ENCODE measurements at places on chromosomes 11 and 22. TPM values are rescaled to one million over a fixed set of nuclear protein-coding genes. Genes with fewer than 3 reads are reported as not detected.

GRCh38 chr11:78815831-78816230 lies 241.2 kb upstream of the NARS2 start:
- no peak for DNase-seq

- no peak for DNase-seq
Measured at GRCh38 chr11:73818846-73819245, 31.2 kb downstream of the MRPL48 start.

DNA sequence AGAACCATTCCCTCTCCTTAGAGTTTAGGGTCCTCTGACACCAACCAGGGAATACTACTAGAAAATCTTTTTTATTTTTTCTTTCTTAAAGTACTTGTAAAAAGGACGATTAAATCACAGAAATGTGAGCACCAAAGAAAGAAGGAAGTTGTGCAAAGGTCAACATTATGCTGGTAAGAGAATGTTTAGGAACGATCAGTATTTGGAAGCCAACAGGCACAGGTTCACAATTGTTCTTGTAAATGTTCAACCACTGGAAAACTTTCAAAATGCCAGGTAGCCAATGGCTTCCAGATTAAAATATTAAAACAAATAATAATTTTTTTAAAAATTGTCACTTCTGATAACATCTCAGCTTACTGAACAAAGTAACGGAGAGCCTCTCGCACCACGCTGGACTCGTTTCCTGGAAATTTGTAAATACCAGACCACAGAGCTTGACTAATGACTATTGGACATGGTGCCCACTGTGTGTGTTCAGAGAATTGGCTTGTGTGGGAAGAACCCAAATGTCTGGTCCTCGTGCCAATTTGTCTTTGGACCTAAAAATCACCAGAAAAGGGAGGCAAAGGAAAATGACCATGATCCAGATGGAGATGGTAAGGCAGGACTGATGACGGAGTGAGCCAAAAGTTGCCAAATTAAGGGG lies 20.8 kb downstream of the COMMD9 start:
- no peak for DNase-seq

GRCh38 chr11:68735646-68736045 lies 15.7 kb downstream of the TESMIN start:
- no peak for DNase-seq

KRTAP5-1 gene
- not detected for total RNA-seq

DNA sequence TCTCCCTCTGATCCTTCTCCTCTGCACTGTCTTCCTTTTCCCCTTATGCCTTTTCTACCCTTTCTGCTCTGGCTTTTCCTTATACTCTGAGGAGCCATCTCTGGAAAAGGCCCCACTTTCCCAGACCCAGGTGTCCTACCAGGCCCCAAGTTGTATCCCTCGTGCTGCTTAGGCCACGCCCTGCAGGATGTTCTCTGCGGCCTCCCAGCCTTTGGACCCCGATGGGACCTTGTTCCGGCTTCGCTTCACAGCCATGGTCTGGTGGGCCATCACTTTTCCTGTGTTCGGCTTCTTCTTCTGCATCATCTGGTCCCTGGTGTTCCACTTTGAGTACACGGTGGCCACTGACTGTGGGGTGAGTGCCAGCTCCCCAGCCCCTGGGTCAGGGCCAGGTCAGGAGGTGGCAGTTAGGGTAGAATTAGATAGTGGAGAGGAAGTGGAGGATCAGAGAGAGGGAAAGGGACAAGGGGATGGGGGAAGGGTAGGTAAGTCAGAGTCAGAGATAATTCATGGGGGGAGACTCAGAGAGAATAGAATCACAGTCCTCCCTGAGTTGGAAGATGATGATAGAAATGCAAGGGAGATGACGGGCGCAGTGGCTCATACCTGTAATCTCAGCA lies 8.9 kb downstream of the PGAP2 start:
- DNase-seq, result no peak

DNA sequence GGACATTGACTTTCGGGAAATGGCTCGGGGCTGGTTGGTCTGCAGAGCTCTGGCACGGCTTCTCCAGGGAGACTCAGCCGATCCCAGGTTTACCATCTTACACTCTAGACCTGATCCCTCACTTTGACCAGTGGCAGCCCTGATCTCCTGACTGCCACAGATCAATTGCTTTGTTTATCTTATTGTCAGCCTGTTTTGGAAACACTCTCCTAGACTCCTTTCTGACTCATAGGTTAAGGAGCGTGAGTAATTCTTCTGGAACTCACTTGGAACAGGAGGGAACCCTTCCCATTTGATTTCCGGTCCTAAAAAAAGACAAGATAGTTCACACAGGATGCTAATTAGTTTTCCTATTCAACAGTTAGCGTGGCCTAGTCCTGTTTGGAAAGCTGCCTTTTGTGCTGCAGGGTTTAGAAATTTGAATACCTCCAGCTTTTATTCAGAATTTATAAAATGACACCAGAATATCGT lies 16.0 kb upstream of the BMAL1 start:
- no peak for DNase-seq

DNA sequence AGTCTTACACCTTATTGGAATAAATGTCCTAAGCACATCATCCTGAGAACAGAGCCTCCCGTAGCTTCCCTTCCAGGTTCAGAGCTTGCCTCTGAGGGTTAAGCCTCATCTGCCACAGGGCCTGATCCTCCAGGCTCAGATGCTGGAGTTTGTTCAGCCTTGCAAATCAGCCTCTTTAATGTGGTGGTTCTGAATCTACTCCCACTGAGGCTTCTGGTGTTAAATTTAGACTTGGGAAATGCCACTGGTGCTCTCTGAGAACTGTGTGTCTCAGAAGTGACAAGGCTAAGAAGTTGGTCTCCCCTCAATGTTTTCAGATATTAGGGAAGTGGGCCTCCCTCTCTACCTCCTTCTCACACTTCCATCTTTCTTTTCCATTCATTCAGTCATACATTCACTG lies 68.7 kb downstream of the CCDC81 start:
- no peak for DNase-seq

DNA sequence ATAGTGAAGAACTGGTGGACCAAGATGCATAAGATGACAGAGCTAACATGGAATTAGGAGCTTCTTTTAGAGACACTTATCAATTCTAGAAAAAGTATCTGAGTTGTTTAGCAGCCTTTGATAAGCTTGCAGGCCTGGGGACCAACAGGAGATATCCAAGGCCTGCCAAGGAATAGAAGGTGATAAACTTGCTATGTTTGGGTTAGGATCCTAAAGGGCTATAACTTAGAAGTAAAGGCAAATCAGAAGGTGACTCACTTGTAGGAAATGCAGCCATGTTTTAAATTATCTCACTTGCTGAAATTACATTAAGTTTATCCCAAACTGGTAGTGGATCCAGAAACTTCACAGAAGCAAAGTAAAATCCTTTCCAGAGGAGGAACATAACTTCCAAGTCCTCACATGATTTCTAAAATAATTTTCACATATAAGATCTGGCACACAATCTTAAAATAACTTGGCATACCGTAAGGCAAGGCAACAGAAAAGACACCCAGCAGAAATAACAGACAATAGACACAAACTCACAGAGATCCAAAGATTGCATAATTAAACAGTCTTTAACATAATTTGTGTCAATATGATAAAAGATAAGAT lies 69.6 kb upstream of the TEAD1 start:
- DNase-seq, result no peak

PAFAH1B2 gene
- total RNA-seq, result 62.8 TPM

DNA sequence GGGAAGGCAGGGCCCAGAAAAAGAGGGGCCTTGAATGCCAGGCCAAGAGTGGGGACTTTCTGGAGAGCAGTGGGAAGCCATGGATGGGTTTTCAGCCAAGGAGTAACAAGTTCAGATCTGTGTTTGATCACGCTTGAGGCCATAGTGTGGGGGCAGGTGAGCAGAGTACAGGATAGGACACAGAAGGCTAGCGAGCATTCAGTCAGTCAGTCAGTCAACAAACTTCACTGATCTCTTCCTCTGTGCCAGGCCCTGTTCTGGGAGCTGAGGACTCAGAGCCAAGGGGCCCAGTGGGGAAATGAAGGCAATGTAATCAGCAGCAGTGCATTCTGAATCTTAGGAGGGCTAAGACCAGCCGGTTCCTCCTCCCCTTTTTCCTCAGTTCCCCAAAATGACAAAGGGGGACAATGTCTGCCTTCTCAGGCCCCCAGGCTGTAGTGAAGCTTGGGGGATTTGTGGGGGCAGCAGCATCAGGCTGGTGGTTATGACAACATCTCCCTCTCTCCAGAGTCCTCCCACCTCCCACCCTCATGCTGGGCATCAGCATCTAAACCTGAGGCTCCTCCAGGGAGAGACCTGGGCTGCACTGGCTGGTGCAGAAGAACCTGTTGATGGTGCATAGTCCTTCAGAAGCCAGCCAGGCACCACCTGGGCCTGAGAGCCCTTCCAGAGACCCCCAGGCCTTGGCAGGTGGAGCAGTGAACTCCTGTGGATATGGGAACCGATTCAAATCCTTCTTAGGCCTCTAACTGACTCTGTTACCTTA lies 42.9 kb upstream of the TPBGL start:
- DNase-seq, result no peak

DNA sequence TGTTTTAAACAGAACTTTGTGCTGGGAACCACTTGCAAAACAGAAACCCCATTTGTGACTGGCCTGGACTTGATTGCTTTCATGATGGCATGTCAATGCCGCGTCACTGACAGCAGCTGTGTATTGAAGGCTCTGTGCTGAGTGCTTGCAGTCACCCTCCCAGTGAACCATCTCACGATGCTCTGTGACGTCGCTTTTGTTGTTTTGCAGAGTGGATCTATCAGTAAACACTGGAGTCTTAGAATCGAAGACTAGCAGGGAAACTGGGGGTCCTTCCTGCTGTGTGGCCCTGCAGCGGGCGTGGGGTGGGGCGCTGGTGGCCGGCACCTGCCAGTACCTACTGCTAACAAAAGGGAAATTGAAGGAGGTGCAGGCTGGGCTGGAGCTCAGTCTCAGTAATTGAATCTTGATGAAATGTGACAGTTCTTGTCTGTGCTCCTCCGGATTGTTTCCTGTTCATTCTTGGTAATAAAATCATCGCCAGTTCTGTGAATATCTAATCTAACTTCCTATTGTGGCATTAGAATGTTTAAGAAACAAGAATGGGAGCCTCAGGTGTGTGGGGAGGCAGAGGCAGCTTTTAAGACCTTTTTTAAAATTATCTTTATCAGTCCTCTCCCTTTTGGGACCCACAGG lies 50.5 kb upstream of the PARVG start:
- no peak for DNase-seq

DNA sequence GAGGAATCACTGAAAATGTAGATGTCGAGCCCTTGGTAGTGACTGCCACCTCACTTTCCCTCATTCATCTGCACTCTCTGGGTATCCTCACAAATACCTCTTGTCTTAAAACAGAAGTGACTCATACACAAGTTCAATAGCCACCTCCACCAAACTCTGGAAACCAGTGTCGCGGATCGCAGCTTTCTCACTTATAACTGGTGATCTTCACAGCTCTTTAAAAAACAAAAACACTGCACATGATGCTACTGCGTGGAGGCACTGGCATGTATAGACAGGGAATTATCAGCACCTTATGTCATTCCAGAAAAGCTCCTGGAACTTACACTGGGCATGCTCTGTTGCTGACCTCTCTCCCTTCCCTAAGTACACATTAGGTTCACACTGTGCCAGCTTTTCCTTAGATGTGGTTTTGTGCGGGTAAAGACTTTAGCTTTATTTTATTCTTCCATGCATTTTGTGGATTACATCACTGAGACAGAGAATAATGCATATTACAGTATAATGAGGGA lies 425.5 kb upstream of the CADM1 start:
- DNase-seq, result no peak

ZP1 gene
- not detected for total RNA-seq

DNA sequence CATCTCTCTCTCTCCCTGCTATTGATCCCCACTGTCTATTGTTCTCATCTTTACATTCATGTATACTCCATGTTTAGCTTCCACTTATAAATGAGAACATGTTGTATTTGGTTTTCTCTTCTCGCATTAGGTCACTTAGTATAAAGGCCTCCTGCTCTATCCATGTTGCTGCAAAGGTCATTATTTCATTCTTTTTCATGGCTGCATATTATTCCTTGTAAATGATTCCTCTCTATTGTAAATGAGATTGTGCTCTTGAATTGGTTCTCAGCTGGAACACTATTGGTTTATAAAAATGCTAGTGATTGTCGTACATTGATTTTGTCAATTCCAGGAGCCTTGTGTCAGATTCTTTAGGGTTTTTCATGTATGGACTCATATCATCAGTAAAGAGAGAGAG lies 13.5 kb downstream of the ACRV1 start:
- DNase-seq, result no peak

DNA sequence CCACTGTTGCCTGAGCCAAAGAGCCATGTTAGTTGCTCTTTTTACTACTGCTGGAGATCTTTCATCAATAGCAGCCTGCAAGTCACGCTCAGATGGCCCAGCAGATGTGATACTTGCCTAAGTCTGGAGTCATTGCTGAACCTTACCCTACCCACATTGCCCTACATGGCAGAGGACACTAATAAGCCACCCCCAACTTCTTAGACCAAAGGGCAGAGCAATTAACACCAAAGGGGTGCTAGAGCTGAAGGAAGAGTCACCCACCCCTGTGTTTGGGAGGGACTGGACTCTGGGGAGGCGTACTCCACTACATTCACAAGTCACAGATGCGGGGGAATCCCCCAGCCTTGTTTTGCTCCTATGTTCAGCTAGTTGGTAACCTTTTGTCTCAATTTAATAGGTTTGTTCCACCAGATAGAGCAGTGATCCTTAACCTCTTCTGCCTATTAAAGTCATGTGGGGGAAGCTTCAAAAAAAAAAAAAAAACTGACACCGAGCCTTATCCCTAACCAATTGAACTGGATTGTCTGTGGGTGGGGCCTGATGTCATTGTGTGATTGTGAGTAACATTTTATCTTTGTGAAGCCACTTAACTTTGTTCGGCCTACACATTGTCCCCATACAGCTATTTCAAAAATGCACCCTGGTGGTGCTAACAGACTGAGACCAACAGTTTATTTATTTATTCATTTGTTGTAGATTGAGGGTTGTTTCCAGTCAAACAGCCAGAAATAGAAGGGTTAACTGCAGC lies 13.1 kb downstream of the ADM start:
- no peak for DNase-seq

- no peak for DNase-seq
Measured at GRCh38 chr22:30433773-30434172, 8.2 kb downstream of the MTFP1 start.

GRCh38 chr11:107316426-107316825 lies 141.2 kb downstream of the CWF19L2 start:
- no peak for DNase-seq

GRCh38 chr11:133383689-133384088 lies 148.6 kb downstream of the OPCML start:
- no peak for DNase-seq

DNA sequence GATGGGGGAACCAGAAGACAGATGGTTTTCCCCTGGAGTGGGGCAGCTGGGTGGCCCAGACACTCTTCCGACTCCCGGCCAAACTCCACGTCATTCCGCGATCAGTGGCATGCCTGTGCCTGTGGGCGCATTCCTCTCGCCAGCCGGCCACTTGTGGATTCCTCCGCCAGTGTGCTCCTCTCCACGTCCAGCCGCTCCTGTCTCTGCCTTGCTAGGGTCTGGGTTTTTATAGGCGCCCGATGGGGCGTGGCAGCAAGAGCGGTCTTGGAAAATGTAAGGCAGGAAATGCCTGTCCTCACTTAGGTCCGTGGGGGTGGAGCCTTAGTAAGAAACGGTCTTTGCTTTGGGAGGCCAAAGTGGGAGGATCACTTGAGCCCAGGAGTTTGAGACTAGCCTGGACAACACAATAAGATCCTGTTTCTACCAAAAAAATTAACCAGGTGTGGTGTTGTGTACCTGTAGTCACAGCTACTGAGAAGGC lies 81.6 kb upstream of the SEPTIN5 start:
- DNase-seq, result no peak

Measured in activated CD4-positive, alpha-beta memory T cell treated with anti-CD3 and anti-CD28 coated beads, Interleukin-2, amount 10 ng/mL, durations not matched to agents 7 days and 5 days (primary cell).